ENCODE measurements at places on chromosomes 12 and 14.

DNA sequence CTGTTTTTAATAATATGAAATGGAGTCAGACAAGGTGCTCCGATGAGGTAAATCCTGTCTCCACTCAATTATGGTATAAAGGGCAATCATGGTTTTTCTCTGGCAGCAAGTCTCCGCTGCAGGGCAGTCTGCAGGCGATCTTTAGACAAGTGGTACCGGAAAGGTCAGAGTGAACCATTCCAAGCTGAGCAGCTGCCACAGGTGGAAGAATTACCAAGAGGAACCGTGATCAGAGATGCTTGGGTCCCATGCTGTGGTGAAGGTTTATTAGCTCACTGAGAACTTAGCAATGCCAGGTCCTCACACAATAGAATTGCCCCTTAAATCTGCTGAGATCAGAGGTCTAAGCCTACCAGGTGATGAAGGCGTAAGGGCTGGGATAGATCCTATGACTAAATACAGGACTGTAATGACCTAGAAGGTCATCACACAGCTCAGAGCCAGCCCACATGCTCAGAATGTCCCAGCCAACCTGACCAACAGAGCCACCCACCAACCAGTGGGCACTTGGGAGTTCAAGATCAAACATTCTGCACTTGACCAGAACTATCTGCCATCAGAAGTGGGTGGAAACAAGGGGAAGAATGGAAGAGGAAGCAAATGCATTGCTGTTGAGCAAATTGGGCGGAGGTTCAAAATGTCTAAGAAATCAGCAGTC, 175.2 kb upstream of the BCL2L14 start:
- H3K4me3 ChIP-seq, result no peak overlapping the region
- peaks cover 33% of the 10 kb centered on the region for H3K36me3 ChIP-seq
- H3K27me3 ChIP-seq, result no peaks in the 10 kb centered on the region
- peaks cover 26% of the 10 kb centered on the region for H3K4me1 ChIP-seq
- H3K27ac ChIP-seq, result no peak overlapping the region

- no peak overlapping the region for H3K4me3 ChIP-seq
- no peaks in the 10 kb centered on the region for H3K4me1 ChIP-seq
- H3K36me3 ChIP-seq, result no peaks in the 10 kb centered on the region
- no peaks in the 10 kb centered on the region for H3K27me3 ChIP-seq
- peak; percentile 90 for ATAC-seq
These were observed 223.2 kb upstream of the FAR2 start for GRCh38 chr12:28925719-28926376.

GRCh38 chr14:36771028-36771640, 109.5 kb downstream of the PAX9 start:
- H3K27ac ChIP-seq, result no peak overlapping the region
- no peaks in the 10 kb centered on the region for H3K4me1 ChIP-seq
- no peaks in the 10 kb centered on the region for H3K27me3 ChIP-seq
- no peak overlapping the region for H3K4me3 ChIP-seq
- H3K36me3 ChIP-seq, result no peaks in the 10 kb centered on the region
- ATAC-seq, result no peak

GRCh38 chr14:61585598-61586543, 109.4 kb upstream of the HIF1A start:
- no peaks in the 10 kb centered on the region for H3K27me3 ChIP-seq
- ATAC-seq, result peak; percentile 87
- H3K4me3 ChIP-seq, result no peak overlapping the region
- peak overlapping the region; percentile 82 for H3K27ac ChIP-seq
- peaks cover 39% of the 10 kb centered on the region for H3K4me1 ChIP-seq

DNA sequence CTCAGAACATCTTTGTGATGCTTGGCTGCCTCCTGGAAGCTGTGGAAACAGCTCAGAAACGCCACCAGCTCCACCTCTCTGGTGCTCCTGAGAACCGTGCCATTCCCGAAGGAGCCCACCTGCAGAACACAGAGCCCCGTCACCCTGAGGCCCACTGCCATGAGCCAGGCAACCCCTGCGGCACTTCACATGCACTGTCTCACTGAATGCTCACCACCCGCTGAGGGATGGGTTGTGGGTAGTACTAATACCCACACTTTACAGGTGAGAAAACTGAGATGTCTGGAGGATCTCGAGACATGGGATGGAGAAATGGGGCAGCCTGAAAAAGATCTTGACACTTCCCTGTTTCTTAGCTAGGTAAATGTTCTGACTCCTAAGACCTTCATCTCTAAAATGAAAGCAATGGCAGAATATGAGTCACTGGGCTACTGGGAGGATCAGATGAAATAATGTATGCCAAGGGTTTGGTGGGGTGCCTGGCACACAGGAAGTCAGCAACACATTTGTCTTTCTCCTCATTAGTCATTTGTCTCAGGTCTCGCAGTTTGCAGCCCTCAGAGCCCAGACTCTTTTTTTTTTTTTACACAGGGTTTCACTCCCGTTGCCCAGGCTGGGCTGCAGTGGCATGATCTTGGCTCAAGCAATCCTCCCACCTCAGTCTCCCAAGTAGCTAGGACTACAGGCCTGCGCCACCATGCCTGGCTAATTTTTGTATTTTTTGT, 5.3 kb downstream of the OASL start:
- H3K27me3 ChIP-seq, result peaks cover 16% of the 10 kb centered on the region
- ATAC-seq, result no peak
- no peak overlapping the region for H3K27ac ChIP-seq
- H3K36me3 ChIP-seq, result no peaks in the 10 kb centered on the region
- no peaks in the 10 kb centered on the region for H3K4me1 ChIP-seq

DNA sequence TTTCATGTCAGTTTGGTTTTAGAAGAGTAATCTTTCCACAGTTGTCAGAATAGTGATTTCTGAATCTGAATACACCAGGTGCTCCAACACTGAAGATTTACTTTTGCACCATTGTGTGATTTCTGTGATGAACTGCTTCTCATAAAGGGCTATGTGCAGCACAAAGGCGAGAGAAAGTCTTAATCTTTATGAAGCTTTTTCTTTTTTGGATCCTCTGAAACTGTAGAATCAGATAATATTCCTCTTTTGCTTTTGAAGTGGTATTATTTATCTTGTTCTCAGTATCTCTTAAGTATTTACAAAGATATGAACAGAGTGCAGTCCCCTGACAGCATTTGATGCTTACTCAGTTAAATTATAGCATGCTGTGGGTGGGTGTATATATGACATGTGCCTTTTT, 207.8 kb downstream of the NAV3 start:
- no peaks in the 10 kb centered on the region for H3K27me3 ChIP-seq
- no peaks in the 10 kb centered on the region for H3K36me3 ChIP-seq
- no peaks in the 10 kb centered on the region for H3K4me1 ChIP-seq
- H3K27ac ChIP-seq, result no peak overlapping the region
- no peak overlapping the region for H3K4me3 ChIP-seq
- no peak for ATAC-seq

DNA sequence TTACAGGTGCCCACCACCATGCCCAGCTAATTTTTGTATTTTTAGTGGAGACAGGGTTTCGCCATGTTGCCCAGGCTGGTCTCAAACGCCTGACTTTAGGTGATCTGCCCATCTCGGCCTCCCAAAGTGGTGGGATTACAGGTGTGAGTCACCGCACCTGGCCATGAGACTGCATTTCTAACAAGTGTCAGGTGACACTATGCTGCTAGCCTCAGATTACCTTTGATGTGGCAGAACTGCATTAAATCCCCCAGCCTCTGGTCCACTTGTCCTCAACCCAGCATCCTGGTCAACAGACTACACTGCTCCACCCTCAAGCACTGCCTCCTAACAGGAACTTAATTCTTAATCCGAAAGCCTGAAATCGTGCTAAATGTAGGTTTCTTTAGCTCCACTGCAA, 13.1 kb downstream of the LGMN start:
- H3K4me3 ChIP-seq, result no peak overlapping the region
- H3K36me3 ChIP-seq, result peaks cover 3% of the 10 kb centered on the region

- no peaks in the 10 kb centered on the region for H3K27me3 ChIP-seq
- no peak overlapping the region for H3K4me3 ChIP-seq
- H3K36me3 ChIP-seq, result no peaks in the 10 kb centered on the region
- H3K27ac ChIP-seq, result no peak overlapping the region
- no peak for ATAC-seq
These were observed 430.4 kb downstream of the NPAS3 start for GRCh38 chr14:33369041-33369440.

DNA sequence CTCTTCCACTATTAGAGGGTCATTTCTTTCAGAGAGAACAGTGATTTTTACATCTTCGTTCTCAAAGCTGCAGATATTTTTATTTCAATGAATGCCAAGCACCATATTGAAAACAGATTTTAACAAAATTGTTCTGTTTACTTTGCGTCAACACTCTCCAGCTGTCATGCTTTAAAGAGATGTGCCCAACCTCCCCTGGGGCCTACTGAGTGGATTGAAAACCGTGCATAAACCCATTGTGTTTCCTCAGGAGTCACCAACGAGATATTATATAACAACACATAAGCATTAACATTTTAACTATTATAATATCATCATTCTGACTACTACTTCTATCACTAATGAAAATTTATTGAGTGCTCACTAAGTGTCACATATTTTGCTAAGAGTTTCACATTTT, 81.6 kb downstream of the MYF5 start:
- H3K27me3 ChIP-seq, result no peaks in the 10 kb centered on the region
- no peaks in the 10 kb centered on the region for H3K4me1 ChIP-seq
- no peak for ATAC-seq
- H3K36me3 ChIP-seq, result peaks cover 9% of the 10 kb centered on the region

DNA sequence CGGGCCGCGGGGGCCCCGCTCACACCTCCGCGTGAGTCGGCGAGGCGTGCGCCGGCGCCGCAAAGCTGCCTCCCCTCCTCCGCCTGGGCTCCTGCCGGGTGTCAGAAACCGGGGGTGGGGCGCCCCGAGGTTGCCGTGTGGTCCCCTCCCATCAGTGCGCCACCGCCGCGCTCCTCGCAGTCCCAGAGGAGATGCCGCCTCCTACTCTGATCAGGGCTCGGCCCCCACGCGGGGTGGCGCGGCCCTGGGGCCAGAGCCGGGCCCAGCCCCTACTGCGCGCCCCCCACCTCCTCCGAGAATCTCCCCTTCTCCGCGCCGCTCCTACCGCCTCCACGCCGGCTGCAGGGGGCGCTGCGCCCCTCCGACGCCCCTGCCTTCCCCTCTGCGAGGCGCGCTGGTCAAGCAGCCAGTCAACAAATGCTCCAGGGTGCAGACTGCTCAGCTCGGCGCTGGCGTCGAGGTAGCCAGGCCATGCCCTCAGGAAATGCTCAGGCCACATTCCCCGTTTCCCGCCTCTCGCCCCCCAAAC, 467 bp upstream of the JAG2 start:
- no peaks in the 10 kb centered on the region for H3K36me3 ChIP-seq
- H3K4me1 ChIP-seq, result no peaks in the 10 kb centered on the region
- ATAC-seq, result no peak
- H3K4me3 ChIP-seq, result peak overlapping the region; percentile 54
- peaks cover 50% of the 10 kb centered on the region for H3K27me3 ChIP-seq
- no peak overlapping the region for H3K27ac ChIP-seq

DNA sequence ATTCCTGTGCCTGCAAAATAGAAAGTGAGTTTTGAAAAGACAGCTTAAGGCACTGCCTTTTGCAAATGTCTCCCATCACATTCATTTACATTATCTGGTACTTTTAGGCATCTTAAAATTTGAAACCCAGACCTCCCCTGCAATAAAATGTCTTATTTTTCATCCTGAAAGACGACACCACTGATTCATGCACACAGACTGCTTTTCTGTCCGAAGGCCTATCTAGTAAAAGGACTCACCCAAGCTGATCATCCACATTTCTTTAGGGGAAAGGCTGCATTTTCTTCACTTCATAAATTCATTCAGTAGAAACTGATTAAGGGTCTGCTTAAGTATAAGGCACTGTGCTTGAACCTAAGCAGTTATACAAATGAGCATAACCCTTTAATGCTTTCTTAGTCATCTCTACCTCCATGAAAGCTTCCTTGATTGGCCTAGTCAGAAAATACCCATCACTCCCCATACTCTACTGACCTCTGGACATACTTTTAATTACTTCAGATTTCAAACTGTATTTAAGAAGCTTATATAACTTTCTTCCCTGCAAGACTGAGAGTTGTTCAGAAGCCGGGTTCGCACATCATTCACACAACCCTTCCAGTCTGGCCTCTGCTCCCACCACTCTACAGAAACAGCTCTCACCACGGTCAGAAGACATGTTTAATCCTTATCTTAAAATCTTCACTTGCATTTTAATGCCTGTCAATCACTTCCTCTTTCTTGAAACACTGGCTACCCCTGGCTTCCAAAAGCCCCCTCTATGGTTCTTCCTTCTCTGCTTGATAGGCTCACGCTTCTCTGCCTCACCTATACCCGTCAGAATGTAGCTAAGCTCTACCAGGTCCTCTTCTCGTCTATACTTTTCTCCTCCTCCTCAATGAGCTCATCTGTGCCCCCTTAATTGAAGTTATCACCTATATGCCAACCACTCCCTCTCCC, 288.6 kb downstream of the MED13L start:
- H3K36me3 ChIP-seq, result peaks cover 72% of the 10 kb centered on the region
- no peak overlapping the region for H3K4me3 ChIP-seq
- no peak for ATAC-seq
- no peaks in the 10 kb centered on the region for H3K27me3 ChIP-seq

DNA sequence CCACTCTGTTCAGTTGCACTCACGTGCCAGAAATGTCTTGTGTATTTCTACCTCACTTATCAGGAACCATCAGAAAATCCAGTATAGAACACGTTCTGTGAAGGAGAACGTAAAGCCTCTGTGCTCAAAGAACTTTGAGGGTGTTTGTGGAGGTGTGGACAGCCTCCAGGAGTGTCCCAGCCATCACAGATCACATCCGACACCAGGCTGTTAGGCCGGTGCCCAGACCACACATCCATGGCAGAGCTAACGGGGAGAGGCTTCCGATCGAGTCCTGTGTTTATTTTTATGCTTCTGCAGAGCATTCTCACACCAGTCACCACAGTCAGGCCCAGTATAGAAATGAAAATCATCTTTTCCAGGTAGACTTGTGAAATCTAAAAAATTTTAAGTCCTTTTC, 53.6 kb downstream of the TPCN1 start:
- H3K36me3 ChIP-seq, result peaks cover 93% of the 10 kb centered on the region
- no peaks in the 10 kb centered on the region for H3K27me3 ChIP-seq
- H3K4me1 ChIP-seq, result peaks cover 30% of the 10 kb centered on the region
- ATAC-seq, result no peak

- no peaks in the 10 kb centered on the region for H3K36me3 ChIP-seq
- H3K27me3 ChIP-seq, result no peaks in the 10 kb centered on the region
- no peak for ATAC-seq
- H3K4me1 ChIP-seq, result no peaks in the 10 kb centered on the region
- no peak overlapping the region for H3K27ac ChIP-seq
- no peak overlapping the region for H3K4me3 ChIP-seq
These were observed 133.5 kb upstream of the DAAM1 start for GRCh38 chr14:59055006-59055405.

All from gastroesophageal sphincter (tissue), 4 donors.